Muscle of back (tissue), 13 donors: ENCODE measurements at places on chromosomes 3 and 15.

DNA sequence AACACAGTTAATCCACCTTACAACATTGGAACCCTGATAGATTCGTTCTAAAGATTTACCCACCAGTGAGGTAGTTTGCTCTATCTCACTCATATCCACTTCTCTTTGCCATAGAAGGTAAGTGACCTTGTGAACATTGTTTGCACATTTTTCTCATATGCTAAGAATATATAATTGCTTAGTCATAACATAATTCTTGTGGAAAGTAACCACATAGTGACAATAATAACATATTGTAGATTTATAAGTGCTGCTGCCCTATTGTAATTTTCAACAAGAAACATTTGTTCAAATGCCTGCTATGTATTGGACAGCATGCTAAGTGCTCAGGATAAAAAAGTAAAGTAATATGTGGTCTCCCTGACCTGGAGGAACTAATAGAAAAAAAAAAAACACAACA is 554.2 kb upstream of the KCNMB2 start:
- peak; percentile 43 for DNase-seq

DNA sequence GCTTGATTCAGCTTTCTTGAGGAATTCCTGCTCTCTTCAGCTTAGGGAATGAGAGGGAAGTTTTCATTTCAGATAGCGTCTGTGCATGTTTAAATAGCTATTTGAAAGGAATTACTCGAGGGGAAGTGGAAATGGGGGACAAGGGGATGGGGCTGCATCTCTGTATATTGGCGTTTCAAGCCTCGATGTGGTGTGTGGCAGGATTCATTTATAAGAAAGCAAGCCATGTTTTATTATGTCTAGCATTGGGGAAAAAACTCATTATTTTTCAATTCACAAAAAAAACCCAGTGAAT is 1.0 kb downstream of the ATP2C1 start:
- no peak for DNase-seq

DNA sequence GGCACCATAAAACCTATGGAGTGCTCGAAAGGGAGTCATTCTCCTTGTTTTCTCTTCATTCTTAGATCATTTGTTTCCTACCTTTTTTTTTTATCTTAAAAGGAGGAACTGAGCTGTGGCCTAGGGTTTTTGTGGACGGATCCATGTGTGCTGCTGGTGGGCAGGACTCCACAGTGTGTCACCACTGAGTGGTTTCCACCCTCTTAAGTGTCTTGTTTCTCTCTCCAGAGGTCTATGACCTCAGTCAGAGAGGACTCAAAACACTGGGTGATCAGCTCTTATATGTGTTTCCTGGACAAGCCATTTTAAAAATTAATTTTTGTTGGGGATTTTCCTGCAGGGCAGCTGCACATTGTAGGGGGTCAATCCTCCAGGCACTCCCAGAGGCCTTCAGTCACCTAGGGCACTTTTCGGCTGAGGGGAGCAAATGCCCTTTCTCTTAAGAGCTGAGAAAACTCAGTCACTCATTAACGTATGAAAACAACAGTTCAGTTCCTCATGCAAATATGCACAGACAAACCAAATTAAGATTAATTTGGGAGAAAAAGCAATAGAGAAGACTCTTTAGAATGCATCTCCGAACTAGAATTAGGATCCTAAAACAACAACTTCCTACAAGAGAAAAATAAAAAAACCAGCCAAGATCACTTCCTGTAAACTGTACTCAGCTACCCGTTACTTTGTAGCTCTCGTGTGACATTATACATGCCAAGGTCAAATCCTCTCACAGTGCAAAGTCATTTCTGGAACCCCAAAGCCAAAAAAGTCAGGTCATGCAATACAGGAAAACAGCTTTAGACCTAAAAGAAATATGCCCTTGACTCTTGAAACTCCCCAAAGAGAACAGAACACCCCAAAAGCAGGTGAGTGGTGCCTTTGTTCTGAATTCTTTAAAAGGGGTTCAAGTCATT is 27.6 kb upstream of the FAM3D start:
- no peak for DNase-seq

- DNase-seq: no peak
These were observed 55.2 kb downstream of the PLD1 start for GRCh38 chr3:171755015-171755589.

- no peak for DNase-seq
These were observed 105.8 kb upstream of the ETV5 start for GRCh38 chr3:186214670-186215069.

GRCh38 chr3:106829206-106829605 is 548.0 kb upstream of the CCDC54 start:
- no peak for DNase-seq

DNA sequence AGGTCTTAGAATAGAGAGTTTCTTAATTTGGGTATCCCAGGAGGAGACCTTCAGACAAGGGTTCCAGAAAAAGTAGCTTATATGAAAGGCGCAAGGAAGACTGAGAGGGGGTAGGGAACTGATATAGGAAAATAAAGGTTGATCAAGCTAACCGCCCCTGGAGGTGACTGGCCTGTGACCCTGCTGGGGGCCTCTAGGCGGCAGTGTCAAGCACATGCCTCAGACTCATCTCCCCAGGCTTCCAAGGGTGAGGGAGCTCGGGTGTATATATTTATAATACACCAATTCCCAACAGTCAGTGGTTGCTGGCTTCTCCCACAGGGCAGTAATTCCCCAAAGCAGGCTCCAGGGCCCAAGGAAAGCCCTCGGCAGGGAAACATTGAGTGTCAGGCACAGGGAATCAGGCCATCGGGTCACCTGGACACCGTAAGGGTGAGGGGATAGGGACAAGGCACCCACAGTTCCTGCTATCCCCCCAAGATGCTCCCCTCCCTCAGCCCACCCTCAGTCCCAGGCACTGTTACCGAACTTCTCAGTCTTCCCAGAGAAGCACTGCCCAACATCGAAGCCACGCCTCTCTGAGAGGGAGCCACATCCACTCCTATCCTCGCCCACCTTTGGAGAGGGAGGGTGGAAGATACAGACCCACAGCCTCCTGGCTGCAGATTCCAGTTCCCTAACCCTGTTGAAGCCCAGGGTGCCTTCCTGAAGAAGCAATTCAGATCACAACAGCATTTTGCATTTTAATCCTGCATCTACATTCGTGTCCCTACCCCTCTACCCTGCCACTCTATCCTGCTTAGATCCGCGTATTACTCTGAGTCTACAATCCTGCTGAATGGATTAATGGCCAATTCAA is 19.5 kb upstream of the CAV3 start:
- no peak for DNase-seq

GRCh38 chr3:166275024-166275390 is 437.8 kb upstream of the BCHE start:
- DNase-seq: no peak

DNA sequence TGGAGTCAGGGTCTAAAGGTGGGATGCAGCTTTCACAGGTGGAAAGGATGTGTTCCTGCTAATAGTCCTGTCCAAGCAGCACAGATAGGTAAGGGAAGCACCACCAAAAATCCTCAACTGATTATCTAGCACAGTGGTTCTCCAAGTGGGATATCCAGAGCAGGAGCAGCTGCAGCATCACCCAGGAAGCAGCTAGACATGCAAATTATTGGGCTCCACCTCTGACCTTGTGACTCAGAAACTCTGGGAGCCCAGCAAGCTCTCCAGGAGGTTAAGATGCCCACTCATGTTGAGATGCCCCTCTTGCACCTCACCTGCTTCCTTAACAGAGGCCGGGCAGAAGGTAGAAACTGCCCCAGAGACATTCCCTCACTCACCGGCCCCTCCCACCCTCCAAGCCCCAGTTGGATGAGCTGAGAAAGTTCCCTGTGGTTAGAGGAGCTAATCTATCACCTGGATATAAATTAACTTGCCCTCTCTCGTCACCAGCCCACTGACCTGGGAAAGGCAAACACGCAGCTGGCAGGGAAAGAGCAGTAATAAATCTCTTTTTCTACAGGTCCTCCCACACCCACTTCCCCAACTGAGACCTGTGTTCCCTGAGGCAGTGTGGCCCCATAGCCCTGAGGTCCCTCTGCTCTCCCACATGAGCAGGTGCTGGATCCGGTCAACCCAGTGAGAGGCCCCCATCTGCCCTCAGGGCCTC is 39.3 kb downstream of the ADCY5 start:
- DNase-seq: no peak

GRCh38 chr3:24237971-24238706 is 256.5 kb downstream of the THRB start:
- DNase-seq: peak; percentile 71

GRCh38 chr15:99590913-99591646 is 25.3 kb downstream of the MEF2A start:
- no peak for DNase-seq

GRCh38 chr15:96428742-96429141 is 98.2 kb downstream of the NR2F2 start:
- peak; percentile 79 for DNase-seq

DNA sequence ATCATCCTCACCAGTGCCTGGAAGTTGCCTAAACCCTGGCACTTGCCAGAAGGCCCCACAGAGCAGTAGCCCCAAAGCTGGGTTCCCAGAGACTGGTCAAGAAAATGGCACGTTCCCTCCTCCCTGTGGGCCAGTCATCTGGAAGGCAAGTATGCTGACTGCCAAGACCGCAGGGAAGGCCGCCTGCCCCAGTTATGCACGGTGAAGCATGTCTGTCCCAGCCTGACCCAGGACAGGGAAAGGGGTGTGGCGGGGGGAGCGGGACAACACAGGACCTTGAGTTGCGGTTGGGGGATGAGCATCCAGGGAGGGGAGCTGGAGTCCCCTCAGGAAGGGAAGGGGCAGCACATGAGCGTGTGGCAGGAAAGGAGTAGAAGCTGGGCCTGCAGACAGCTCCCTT is 33.0 kb downstream of the RBPMS2 start:
- DNase-seq: no peak

GRCh38 chr3:123520656-123521055 is 64.2 kb downstream of the HACD2 start:
- DNase-seq: no peak

DNA sequence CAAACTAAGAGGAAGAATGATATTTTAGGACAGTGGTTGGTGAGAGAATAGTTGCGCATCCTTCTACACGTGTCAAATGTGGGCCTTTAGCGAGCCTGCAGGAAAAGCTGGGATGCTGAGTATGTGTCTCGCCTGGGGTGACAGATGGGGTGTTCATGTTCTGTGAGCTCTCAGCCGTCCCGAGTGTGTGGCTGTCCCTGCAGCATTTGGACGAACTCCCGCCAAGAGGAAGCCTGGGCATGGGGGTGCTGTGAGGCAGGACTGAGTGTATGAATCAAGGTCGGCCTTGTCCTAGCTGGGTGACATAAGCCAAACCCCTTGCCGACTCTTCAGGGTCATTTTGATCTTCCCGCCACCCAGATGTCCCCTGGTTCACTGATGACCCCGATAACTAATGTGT is 94.8 kb downstream of the CACNA1D start:
- no peak for DNase-seq

DNA sequence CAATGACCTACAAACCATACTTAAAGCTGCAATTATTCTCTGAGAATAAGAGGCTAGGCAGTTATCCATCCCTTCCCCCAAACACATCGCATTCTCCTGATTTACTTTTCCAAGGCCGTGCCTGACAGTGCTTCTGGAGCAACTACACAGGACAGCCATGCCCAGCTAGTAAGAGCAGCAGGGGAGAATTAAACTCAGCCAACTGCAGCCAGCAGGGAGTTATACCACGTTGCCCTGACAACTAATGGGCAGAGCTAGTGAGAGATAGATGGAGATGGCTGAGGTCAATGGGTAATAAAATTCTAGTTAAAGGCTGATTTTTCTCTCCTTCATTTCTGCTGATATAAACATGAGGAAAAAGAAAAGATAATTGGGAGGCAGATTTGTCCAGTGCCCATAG is 193.8 kb upstream of the PPP2R3A start:
- no peak for DNase-seq

DNA sequence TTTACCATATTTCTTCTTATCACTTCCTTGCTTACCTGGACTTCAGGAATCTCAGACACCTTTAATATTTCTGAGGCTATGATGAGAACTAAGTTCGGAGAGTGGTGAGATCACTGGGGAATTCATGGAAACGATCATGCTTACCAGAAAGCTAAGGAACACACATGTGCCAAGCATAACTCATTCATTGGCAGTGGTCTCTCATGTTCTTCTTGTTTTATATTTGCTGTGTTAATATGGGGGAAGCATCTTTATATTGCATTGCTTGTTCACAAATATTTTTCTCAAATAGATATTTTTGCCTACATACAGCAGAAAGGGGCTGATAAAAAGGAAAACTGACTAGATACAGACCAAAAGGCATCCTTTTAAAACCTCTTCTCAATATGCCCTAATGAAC is 55.8 kb downstream of the COL6A6 start:
- DNase-seq: peak; percentile 18

DNA sequence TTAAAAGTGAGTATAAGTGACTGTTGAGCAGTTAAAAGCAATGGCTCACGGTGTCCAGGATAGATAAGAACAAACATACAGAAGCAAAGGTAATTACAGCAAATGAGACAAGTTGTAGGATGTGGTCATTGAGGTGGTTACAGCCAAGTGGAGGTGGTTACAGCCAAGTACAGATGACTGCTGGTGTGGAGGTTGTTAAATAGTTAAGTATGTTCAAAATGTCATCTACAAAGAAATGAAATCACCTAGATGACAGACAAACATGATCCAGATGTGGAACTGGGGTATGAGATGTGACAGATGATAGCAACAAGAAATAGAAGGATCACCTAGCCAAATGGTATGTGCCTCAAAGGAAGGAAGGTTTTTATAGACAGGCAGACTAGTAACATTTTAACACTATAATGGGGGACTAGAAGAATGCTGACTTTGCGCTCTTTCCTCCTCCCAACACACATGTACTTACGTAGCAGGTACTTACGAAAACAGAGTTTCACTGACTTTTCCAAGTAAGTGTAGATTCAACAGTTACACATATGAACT is 6.8 kb upstream of the ANKRD28 start:
- no peak for DNase-seq

DNA sequence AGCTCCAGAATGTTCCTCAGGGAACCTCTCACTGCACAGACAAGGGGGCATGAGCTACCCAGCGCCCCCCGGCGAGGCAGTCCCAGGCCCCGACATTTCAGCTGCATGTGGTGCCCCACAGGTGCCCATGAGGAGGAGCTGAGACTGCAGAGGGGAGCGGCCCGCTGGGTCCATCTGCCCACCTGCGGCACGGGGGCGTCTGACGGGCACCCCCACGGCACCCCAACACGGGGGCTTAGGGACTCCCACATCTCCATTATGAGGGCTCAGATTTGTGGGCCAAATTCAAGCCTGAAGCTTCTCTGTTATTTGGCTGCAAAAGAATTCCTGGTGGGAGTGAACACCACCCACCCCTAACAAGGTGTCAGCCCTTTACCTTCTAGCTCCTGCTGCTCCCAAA is 258.4 kb downstream of the UACA start:
- DNase-seq: no peak
